NCI-H510A (cell line): ENCODE measurements at places on chromosomes 1 and 21.

DNA sequence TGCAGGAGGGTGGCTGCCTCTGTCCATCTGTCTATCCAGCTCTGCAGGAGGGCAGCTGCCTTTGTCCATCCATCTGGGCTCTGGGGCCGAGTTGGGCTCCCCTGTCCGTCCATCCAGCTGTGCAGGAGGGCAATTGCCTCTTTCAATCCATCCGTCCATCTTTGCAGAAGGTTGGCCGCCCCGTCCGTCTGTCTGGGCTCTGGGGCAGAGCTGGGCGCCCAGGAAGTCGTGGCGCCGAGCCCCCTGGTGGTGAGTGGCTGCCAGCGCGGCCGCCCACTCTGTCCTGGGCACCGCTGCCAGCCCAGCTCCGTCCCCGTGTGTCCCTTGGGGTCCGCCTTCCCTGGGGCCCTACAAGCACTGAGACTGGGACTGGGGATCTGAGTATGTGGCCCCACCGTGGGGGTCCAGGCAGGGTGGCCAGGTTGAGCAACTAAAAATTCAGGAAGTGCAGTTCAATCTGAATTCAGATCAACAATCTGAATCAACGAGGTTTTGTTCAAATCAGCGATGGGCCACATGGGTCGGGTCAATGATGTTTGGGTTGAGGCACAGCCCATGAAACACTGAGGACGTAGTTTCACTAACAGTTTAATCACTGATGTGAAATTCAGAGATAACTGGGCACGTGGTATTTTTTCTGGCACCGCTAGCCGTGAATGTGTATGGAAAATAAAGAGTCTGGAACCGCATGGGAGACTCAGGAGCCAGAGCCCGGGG is 99.1 kb upstream of the ACTRT2 start:
- no peak for DNase-seq

DNA sequence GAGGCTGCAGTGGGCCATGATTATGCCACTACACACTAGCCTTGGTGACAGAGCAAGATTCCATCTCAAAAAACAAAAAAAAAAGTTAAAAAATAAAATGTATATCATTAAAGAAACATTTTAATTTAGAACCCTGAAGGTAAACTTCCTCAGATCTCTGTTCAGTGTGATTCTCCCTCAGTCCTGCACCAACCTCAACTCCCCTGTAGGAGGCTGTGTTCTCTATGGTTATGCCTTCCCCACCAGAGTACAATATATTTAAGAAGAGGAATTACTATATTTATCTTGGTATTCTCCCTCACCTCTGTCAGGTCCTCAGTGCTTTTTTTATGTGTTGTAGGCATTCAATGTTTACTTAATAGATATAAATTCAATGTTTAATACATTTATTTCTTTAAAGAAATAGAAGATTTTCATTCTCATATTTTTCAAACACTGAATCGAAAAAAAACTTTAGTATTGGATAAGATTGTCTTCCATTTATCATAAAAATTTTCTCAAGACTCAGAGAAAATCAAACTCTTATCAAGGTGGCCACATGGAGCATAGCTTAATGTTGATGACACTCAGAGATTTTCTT is 4.8 kb upstream of the LRRC8B start:
- no peak for DNase-seq

- DNase-seq, result no peak
These were observed 164.0 kb upstream of the SNX7 start for GRCh38 chr1:98497497-98497896.

DNA sequence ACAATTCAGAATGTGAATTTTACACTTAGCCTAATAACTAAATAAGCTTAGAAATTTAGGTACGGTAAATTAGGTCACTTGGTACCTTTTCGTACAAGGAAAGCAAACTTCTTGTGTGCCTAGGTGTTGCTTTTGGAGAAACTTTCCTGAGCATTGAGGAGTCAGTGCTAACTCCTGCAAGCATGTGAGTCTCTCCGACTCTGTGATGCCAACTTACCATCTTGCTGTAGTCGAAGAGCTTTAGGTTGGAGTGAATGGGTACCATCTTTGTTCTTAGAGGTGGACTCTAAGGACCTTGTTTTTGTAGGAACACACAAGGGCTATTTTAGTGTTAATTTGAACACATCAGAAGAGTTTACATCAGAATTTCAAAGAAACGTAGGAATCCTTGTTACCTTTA is 688.9 kb downstream of the USP25 start:
- DNase-seq, result no peak

DNA sequence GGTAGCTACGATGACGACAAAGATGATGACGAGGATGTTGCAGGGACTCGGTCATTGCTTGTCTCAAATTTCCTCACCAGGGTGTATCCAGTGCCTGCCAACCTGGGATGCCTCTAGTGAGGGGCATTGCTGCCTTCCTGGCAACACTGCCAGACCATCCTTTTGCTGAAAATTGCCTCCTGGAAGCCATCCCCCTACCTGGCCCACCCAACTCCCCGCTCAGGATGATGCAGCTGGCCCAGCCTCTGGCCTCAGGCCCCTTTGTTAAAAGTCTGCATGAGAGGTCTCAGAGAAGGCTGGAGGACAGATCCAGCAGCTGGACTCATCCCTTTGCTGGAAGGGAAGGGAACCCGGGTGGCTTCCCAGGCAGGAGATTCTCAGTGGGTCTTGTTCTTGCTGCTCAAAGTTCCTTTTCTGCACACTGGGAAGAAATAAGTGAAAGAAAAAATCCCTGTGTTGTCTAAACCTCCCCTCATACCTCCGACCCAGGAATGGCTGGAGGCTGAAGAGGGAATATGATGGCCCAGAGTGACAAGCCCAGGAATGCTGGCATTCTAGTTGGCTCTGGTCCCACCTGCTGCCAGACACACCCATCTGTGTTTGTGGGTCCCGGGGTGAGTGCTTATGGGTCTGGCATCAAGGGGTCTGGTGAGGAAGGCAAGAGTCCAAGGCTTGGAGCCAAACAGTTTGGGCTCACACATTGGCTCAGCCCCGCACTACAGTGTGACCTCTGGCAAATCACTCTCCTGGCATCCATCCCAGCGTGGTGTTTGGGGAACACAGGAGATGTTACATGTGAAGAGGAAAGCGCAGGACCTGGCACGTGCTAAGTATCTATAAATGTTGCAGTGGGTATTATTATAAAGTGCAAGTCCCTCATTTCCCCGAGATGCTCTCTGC is 6.7 kb upstream of the FNDC5 start:
- no peak for DNase-seq
